NCI-H187 treated with DMSO at 0.1 percent for 48 hours (cell line): ENCODE measurements at places on chromosomes 2 and 18.

- no peak for DNase-seq
These were observed 321.8 kb upstream of the CWC22 start for GRCh38 chr2:180328795-180329422.

DNA sequence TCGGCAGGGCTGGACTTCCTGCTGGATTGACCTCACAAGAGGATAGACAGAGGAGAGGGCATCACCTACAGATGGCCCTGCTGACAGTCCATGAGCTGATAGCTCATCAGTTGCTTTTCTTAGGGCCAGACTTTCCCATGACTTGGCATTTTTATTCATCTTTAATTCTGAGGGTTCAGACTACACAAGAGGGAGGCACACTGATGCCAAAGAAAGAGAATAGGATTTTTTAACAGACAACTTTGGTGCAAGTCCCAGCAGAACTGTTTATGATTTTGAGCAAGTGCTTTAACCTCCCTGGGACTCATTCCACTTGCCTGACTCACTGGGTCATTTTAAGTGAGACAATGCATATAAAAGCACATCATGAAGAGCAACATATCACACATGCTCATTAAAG lies 299.2 kb downstream of the INSIG2 start:
- DNase-seq: no peak

GRCh38 chr2:56666777-56667176 lies 483.0 kb downstream of the CCDC85A start:
- DNase-seq: no peak

DNA sequence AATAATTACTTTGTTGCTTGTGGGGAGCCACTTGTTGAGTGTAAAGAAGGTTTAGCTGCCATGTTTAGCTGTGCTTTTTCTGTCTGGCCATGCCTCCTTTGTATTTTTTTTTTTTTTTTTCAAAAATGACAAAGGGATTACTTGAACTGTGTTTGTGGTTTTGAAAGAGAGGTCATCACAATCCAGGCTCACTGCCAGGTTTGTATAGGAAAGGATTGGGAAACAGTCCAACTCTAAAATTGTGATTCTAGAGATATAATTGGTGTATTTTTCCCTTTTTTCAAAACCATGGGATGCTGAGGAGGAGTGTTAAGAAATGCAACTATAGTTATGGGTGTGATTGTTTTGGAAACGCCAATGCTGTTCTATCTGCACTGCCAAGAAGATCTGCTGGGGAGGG lies 4.3 kb downstream of the ITPRIPL1 start:
- no peak for DNase-seq

DNA sequence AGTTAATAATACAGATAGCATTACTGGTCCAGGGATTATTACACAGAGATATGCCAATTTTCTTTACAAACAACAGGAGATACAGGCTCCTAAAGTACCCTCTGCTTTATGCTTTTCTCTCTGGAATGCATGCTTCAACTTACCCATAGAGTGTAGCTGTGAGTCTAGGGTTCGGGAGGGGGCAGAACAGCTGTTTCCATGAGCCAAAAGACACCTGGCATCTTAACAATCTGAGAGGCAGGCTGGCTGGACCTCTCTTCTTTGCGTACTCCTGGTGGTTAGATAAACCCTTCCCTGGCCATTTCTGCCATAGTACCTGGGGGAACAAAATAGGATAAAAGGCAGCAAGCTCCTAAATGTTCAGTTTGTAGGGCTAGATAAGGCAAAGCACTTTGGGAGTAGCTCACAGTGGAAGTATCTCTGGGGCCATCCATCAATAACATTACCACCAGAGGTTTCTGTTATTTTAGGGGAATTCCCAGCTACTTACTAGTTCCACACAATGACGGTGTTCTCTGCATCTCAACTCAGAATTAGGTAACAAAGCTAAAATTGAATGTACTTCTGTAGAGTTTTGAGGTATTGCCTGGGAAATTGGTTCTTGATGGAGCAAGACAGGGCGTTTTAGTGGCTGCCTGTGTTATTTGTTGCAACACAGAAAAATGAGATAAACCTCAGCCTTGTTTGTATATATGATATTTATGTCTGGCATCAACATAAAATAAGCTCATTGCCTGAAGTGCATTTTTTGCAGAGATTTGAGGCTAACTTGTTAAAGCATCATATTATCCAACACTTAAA lies 6.2 kb upstream of the CCDC85A start:
- no peak for DNase-seq

- DNase-seq: peak; percentile 29
These were observed 61.4 kb downstream of the CPS1 start for GRCh38 chr2:210617732-210618330.

DNA sequence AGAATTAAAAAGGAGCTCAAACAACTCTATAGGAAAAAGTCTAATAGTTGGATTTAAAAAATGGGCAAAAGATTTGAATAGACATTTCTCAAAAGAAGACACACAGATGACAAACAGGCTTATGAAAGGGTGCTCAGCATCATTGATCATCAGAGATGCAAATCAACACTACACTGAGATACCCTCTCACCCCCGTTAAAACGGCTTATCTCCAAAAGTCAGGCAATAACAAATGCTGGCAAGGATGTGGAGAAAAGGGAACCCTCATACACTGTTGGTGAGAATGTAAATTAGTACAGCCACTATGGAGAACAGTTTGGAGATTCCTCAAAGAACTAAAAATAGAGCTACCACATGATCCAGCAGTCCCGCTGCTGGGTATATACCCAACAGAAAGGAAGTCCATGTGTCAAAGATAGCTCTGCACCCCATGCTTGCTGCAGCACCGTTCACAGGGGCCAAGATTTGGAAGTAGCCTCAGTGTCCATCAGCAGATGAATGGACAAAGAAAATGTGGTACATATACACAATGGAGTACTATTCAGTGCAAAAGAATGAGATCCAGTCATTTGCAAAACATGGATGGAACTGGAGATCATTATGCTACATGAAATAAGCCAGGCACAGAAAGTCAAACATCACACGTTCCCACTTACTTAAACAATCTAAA lies 46.7 kb upstream of the B3GNT7 start:
- DNase-seq: no peak

- DNase-seq: no peak
These were observed 30.5 kb downstream of the CTIF start for GRCh38 chr18:48569139-48569914.

GRCh38 chr2:9276901-9277451 lies 70.4 kb downstream of the ASAP2 start:
- DNase-seq: no peak

DNA sequence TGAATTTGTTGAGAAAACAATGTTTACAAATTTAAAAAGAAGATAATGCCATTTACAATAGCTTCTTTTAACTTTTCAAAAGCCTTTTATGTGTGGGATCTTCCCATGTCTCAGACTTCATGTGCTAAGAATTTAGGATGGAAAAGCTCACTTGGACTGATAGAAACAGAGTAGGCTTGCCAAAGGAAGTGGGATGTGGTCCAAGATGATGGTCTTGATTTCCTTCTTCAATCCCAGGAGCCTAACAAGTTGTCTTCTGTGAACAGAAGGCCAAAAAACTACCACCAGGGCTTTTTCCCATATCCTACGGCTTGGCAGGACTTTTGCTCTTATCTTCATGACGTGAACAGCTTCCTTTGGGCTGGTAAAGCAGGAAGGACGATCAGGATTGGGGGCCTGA lies 9.5 kb downstream of the CXCR4 start:
- DNase-seq: no peak

GRCh38 chr2:101770726-101771125 lies 73.2 kb downstream of the MAP4K4 start:
- DNase-seq: no peak

DNA sequence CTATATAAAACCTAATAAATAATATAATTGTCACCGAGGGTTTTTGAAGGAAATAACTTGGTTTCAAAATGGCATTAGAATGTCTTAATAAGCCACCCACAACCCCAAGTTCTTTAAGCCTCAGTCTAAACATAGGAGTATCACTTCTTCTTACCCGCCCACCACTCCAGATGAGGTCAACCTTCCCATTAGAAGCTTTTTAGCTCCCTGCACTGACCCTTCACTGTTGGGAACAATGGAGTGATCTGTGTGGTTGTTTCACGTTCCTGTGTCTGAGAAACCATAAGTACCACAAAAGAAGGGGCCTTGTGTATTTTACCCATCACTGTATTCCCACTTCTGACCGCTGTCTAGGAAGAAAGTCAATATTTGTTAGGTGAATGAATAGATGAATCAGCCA lies 326.3 kb upstream of the ZNF521 start:
- DNase-seq: no peak

DNA sequence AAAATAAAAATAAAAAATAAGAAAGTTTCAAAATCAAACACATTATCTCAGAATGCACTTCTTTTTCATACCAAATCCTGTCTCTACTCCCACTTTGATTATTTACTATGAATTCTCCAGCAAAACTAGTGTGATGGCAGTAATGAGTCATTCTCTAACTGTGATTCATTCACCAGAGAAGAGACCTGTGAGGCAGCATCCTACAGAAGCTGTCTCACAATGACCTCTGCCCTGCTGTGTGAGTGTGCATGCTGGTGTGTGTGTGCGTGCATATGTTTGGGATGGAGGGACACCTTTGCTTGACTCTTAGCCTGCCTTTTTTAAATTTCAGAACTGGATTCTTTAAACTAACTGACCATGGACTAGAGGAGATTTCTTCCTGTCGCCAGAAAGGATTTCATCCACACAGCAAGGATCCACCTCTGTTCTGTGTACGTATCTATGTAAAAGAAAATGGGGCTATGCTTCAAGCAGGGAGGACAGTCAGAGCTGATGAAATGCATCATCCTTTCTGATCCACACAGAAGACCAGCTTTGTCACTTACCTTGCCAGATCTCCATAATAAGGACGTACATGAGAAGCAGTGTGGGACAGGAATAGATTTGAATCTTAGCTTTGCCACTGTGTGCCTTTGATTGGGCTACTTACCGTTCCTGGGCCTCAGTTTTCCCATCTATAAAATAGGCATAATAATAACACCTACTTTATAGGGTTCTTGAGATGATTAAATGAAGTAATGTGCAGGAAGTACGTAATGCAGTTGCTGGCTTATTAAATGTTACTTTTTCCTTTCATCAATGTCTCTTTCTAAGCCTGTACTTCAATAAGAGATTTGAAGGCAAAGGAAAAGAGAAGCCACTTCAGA lies 31.2 kb downstream of the STAMBP start:
- DNase-seq: no peak

DNA sequence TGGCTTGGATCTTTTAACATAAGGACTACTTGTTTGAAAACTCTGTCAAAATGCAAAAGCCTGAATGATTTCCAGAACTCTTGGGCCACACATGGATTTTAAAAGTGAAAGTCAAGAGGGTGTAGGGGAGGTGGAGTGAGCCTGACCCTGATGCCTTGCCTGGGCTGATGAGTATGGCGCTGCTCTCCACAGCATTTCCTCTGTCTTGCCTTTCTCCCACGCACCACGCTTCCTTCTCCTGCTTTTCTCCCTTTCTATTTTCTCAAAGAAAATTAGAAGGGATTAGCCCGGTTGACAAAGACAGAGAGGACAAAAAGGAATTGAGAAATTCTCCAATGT lies 207.0 kb upstream of the CCDC68 start:
- DNase-seq: no peak

DNA sequence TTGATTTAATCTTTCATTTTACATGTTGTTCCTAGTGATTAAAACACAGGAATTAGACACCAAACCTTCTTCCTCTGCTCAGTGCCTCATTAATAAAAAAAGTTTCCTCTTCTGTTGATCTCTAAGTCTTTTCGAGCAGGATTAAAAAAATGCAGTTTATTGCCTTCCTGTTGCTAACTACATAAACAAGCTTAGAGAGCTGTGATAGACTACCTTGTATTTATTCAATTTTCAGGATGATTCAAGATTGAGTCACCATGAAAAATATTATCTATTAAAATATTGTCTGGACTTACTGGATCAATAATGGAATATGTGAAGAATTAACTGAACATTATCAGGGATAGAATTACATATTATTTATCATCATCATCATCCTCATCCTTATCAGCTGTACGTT lies 1089.6 kb upstream of the CNTNAP5 start:
- DNase-seq: no peak

GRCh38 chr2:50443868-50444630 lies 587.9 kb downstream of the NRXN1 start:
- DNase-seq: no peak

- DNase-seq: no peak
These were observed 1.8 kb downstream of the MEMO1 start for GRCh38 chr2:32008805-32009515.

DNA sequence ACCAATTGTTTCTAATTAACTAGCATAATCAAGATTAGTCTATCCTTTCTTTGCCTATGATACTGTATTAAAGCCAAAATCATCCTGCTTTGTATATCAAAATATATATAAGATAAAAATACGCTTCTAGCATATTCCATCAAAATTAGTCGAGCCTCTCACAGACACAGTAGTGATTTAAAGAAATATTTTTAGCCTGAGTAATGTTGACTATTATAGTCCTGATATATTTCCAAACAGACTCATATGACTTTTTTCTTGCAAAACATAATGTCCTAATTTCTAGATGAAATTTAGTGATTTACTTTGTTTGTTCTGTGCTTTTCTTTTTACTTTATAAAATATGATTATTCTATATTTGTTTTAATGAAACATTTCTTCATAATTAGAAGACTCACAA lies 30.9 kb downstream of the FAP start:
- DNase-seq: no peak

GRCh38 chr2:27053776-27054175 lies 2.3 kb downstream of the AGBL5 start:
- DNase-seq: no peak

- no peak for DNase-seq
These were observed 95.1 kb downstream of the SMAD7 start for GRCh38 chr18:48855422-48856377.
